Sigmoid colon (tissue), 7 donors: ENCODE measurements at places on chromosomes 2 and 18.

- DNase-seq: no peak
Measured at GRCh38 chr18:31098878-31099277, 3.3 kb downstream of the DSC2 start.

- no peak for DNase-seq
Measured at GRCh38 chr2:234771176-234771575, 180.6 kb upstream of the SH3BP4 start.

GRCh38 chr2:213551526-213551925 is 267.3 kb downstream of the SPAG16 start:
- no peak for DNase-seq

GRCh38 chr2:197943731-197944130 is 139.3 kb downstream of the PLCL1 start:
- no peak for DNase-seq

GRCh38 chr2:125658583-125658982 is 997.4 kb upstream of the GYPC start:
- no peak for DNase-seq

DNA sequence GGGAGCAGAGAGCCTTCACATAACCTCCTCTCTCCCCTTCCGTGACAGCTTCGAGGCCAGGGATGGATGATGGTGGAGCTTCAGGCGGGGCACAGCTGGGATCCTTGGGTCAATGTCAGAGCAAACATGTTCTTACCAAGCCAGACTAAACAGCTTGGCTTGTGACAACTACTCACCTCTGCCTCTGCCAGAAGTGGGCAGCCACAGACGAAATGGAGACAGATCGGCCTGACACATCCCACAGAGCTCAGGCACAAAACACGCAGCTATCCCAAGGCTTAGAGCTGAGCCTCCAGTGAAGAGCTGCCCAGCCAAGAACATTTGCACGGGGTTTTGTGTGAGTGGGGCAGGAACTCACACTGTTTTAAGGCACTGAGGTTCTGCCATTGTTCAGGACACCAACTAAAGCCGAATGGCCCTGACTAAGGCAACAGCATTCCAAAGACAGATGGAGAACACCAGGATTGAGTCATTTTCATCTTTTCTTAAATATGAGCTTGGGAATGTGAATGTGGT is 12.8 kb downstream of the PXDN start:
- peak; percentile 66 for DNase-seq

- DNase-seq: no peak
Measured at GRCh38 chr18:53785811-53786210, 438.7 kb downstream of the MBD2 start.

DNA sequence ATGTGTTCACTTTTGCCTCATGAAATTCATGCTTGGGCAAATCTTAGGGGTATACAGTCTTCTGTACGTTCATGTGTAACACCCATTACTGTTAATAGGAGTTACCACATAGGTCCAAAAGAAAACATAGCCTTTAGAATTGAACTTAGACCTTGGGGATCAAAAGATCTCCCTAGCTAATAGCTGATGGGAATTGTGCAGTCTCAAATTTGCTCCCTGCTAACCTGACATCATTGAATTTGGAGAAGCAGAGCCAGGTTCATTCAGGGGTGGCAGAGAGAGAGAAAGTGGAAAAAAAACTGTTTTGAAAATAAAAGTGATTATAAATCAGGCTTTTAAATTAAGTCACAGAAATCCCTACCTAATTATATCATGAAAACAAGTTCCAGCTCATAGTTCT is 28.0 kb upstream of the PPP3R1 start:
- no peak for DNase-seq

- DNase-seq: no peak
Measured at GRCh38 chr2:235063471-235063961, 111.7 kb downstream of the SH3BP4 start.

GRCh38 chr2:43685357-43685756 is 9.1 kb upstream of the C1GALT1C1L start:
- DNase-seq: no peak

DNA sequence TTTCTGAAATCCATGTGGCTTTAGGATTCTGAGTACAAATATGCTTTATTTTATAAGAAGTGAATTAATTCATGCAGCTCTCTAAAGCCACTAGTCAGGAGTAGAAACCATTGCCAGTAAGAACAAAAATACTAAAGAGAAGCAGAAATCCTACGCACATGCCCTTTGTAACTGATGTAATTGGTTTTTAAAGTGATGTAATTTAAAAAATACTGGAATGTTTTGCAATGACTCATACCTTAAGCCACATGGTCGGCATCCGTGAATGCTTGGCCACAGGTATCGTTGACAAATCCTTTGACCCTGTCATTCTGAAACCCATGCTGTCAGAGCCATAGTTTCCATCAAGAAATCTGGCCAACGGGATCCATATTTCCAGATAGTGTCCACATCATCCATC is 213.3 kb downstream of the ACKR3 start:
- DNase-seq: no peak

DNA sequence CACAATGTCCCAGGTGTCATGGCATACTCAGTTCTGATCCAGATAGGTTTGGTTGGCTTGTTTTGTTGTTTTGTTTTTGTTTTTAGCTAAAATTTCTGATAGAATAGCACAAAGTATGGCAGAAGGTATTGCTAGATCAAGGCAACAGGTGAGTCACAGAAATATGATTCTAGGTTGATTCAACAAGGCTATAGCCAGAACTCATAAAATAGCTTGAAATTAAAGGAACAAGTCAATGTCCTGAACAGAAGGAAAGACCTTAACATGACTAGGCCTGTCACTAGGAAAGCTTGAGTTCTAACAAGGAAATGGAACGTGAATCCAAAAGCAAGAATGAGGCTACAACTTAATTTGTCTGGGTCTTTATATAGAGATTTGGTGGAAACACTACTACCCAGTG is 157.1 kb downstream of the GALNT3 start:
- DNase-seq: no peak

GRCh38 chr2:41877114-41877678 is 170.6 kb upstream of the PKDCC start:
- DNase-seq: no peak

DNA sequence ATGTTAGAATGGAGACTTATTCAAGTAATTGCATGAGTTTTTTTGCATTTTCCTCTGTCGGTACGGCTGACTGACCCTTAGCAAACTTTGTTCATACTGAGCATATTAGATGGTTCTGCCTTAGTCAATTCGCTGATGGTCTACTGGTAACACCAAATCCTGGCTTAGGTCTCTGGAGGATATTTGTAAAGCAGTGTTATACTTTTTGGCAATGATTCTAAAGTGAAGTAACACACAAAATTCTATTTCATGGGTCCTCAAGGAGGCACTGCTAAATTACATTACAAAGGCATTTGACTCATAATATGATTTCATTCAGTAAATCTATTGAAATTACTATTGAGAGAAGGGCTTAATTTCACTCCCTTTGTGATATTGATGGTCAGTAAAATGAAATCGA is 246.8 kb upstream of the RASGRP3 start:
- DNase-seq: no peak

- no peak for DNase-seq
Measured at GRCh38 chr2:98123286-98123685, 36.3 kb downstream of the VWA3B start.

GRCh38 chr2:12555012-12555645 is 161.6 kb upstream of the TRIB2 start:
- DNase-seq: no peak

- DNase-seq: no peak
Measured at GRCh38 chr2:152929628-152930027, 211.2 kb downstream of the ARL6IP6 start.

DNA sequence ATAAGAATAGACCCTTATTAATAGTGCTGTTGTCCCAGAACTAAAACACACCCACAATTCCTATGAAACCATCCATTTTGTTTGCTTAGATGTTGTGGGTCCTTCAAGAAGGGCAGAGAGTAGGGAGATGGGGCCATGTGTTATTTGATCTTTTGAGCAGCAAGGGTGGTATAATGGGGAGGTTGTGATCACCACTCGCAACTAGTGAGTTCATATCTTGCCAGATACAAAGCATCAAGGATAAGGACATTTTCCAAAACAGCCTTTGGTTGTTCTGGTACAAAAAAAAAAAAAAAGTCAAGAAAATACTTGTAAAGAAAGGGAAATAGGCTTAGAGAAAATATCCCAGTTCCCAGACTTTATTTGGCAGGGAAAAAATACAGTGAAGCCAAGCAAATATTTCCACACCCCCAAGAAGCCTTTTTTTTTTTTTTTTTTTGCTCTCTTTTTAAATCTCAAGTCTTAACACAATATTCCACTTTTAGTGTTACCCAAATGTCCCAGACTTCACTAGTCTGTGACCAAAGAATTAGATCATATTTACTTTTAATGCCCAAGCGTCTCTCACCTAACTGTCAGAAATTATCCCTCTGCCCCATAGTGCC is 54.1 kb downstream of the ANTXR1 start:
- DNase-seq: no peak

- no peak for DNase-seq
Measured at GRCh38 chr2:100376836-100377235, 40.6 kb downstream of the CHST10 start.

- DNase-seq: peak; percentile 89
Measured at GRCh38 chr2:126658905-126659561, 3.1 kb downstream of the GYPC start.

- peak; percentile 78 for DNase-seq
Measured at GRCh38 chr2:119431155-119431975, at the start of gene TMEM37. TSS of gene TMEM37 (plus strand) at chr2:119431854. CDS start at chr2:119431904, 50 bp downstream.

DNA sequence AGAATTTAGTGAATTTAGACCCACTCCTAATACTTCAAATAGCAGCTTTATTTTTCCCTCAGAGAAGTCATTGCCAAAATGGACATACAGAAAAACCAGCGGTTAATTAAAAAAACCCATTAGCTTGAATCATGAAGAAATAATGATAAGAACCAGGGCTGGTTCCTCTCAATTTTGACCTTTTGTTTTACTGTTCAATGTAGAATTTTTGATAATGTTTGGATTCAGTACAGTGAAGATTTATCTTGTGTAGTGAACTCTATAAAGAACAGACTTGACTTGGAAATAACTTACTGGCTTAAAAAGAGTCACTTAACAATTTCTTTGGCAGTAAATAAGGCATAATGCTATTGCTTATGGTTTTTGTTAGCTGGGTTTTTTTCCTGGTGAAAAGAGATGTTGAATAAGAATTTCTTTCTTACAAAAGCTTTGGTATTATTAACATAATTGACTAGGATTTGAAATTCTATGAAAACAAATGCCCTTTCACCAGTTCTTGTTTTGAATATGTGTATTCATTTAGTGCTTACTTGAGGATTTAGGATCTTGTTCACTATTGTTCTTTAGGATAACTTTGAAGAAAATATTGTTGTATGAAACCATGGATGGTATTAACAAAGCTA is 73.4 kb upstream of the ITPRID2 start:
- no peak for DNase-seq

GRCh38 chr18:29147944-29148343 is 971.0 kb upstream of the CDH2 start:
- no peak for DNase-seq

GRCh38 chr2:127663566-127664064 is 11.7 kb downstream of the LIMS2 start:
- DNase-seq: peak; percentile 58

DNA sequence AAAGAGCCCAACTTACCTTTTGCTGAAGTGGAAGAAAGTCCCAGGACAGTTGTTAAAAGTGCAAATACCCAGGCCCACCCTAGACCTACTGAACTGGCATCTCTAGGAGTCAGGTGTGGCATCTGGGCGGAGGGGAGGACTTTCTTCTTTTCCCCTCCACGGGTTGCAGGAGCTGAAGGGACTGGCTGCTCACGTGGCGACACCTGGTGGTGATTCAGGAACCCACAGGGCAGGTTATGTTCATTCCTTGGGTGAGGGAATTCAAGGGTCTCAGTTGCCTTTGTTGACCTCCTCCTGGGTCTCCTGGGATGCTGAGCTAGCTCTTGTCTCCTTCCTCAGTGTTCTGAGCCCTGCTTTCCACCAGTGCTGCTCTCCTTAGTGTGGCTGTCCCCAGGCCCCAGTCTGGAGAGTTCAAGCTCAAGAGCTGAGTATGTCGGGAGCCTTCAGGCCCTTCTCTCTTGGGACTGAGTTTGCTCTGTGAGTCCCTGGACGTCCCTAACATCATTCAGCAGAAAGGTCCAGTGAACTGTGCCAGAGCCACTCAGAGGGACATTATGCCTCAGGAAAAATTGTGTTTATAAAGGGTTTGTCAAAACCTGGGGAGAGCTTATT is 56.9 kb downstream of the DYSF start:
- DNase-seq: peak; percentile 78

GRCh38 chr18:64270121-64270520 is 121.2 kb upstream of the LINC00305 start:
- no peak for DNase-seq

DNA sequence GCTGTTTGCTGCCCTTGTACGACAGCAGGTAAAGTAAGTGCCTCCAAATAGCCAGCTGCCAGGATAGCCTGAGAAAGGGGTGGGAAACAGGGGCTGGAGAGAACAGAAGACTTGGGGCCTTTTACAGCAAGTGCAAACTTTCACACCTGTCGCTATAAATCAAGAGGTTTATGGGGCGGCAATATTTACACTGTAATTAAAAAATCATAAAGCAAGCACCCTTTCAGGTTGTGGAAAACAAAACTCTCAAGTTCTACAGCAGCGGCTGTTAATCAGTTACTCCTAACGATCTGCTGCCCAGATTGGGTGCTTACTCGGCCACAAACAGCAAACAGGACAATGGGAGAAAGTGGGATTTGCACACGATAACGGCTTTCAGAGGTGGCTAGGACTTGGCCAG is 359.5 kb upstream of the ETAA1 start:
- DNase-seq: no peak

DNA sequence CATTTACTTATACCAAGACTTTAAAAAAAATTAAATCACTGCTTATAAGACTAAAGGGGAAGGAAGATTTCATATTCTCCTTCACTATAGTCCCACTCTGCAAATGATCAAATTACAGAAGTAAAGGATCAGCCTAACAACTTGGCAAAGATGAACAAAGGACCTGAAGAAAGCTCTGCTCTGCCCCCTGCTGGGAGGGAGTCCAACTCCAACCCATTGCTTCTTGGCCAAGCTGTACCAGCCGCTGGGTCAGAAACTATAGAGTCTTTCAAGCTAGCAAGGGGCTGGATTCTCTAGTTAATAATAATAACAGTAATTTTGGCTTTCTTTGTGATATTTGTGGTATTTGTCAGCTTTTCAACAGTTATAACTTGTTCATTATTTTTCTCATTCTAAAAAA is 927.0 kb upstream of the CRIM1 start:
- DNase-seq: no peak

GRCh38 chr2:55710025-55710424 is 16.4 kb upstream of the PNPT1 start:
- DNase-seq: no peak

- no peak for DNase-seq
Measured at GRCh38 chr2:173555833-173556232, 201.2 kb downstream of the CDCA7 start.

- peak; percentile 80 for DNase-seq
Measured at GRCh38 chr2:20093263-20094141, 42.1 kb upstream of the LAPTM4A start.
